ELF-1 (cell line): ENCODE measurements at places on chromosomes 5 and 9.

GRCh38 chr5:42228279-42228678 lies 195.0 kb upstream of the GHR start:
- DNase-seq, result no peak

DNA sequence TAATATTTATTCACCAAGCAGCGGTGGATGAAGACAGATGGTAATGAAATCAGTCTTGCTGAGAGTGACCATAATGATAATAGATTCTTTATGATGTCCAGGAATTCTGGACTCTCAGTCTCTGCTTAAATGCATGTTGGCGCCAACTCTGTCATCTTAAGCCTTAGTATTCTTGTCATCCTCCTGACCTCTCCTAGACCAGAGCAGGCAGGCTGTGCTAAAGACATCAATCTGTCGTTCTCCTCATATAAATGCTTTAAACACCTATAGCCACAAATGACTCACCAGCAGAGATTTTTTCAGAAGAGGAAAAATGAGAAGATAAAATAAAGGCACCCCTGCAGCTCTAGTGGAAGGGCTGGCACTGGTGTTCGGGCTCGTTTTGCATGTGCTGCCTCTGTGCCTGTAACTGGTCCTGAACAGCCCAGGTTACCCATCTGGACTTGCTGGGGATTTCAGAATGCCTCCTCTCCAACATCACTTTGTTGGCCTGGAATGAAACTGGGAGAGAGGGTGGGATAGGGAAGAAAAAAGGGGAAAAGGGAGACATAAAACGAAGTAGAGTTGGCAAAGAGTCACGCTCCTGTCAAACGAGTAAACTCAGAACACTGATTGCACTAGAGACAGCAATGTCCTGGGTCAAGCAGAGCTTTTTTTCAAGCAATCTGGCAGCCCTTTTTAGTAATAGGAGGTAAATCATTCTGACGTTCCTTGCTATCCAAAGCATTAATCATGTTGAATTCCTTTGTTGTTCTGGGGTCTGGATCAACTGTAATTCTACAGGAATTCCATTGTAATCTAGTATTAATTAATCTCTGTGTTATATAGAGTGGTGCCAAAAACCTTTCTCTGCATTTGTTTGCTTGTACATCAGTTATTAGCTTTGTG lies 195.5 kb upstream of the CLINT1 start:
- DNase-seq, result no peak

DNA sequence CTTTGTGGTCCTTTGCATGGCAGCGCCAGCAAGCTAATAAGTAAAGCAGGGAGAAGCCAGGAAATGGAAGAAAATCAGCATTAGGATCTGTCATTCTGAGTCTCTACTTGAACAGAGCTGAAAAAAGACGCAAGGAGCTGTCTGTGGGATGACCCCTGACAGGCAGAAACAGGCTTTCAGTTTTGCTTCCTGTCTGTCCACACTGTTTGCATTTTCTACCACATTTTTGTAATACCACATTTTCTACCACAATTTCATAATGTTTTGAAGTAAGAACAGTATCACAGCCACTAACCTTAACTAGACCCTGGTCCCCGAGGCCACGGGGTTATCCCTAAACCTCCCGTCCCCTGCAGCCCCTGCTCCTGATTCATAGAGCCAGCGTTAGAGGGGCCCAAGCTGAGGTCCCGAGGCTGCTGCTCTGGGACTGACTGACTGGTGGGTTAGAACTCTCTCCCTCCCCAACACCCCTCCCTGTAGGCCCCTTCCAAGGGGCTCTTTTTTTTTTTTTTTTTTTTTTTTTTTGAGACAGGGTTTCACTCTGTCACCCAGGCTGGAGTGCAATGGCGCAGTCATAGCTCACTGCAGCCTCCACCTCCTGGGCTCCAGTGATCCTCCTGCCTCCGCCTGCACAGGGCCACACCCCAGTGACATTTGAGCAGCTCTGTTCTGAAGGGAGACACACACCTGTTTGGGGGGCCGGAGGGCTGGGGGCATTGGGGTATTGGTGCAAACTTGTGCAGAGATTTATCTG lies 4.0 kb upstream of the CLIC3 start:
- no peak for DNase-seq

- no peak for DNase-seq
Observed at GRCh38 chr9:6034954-6035353, 19.5 kb upstream of the RANBP6 start.

- DNase-seq, result no peak
Observed at GRCh38 chr9:114140850-114141249, 14.5 kb upstream of the COL27A1 start.

DNA sequence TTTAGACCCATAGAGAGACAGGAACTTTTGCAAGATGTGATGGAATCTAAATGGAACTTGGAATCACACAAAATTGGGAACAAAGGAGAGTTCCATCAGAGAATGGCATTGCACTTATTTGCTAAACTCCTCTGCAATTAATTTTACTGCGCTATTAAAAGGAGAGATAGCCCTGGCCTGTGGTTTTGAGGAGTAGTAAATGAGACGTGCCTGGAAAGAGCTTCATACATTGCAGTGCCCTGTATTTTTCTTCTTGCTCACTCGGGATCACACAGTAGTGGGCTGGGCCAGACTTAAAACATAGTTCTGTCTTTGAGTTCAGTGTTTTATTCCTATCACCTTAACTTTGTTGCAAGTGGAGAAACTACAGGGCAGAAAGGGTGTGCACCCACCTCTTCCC lies 94.4 kb upstream of the SLC27A6 start:
- DNase-seq, result no peak

DNA sequence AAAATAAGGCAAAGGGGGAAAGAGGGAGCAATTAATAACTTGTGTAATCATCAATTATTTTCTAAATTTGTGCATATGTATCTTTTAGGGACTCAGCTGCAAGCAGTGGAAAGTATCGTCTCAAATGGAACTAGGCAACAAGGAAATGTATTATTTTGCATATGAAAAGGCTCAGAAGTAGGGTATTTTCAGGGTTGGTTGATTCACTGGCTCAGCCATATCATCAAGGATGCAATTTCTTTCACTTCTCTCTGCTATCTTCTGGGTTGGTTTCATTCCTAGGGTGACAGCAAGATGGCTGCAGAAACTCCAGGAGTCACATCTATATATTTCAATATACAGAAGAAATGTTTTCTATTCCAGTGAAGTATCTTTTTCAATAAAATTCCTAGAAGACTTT lies 509.8 kb downstream of the DMAC1 start:
- DNase-seq, result no peak

- no peak for DNase-seq
Observed at GRCh38 chr9:75845806-75846205, 44.7 kb upstream of the PCSK5 start.

DNA sequence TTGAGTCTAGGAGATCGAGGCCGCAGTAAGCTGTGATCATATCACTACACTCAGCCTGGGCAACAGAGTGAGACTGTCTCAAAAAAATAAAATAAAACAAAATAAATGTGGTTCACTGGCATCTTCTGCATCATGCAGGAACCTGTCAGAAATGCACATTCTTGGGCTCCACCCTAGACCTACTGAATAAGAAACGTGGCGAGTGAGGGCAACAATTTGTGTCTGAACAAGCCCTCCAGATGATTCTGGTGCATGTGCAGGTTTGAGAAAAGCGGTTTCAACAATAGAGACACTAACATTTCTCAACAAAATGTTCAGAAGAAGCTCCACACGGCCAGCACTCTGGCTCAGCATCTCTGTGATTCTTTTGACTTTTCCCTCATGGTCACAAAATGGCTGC lies 42.8 kb upstream of the CPEB4 start:
- DNase-seq, result no peak

GRCh38 chr9:19998823-19999455 lies 210.1 kb upstream of the SLC24A2 start:
- DNase-seq, result no peak

- no peak for DNase-seq
Observed at GRCh38 chr9:86714999-86715398, 232.3 kb downstream of the GAS1 start.

DNA sequence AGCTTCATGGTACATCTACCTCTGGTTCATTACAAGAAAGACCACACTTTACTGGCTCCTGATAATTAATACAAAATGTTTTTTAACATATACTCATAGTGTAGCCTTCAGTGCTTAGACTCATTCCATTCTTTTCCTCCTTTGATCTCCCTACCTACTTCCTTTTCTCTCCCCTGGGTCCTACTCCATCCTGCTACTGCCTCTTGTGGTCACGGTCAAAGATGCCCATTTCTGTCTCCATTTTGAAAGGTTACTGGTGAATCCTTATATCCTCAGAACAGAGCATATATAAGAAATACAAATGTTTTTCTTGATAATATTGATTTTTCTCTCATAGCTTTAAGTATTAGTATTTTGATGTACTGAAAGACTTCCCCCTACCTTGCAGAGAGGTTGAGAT lies 375.9 kb downstream of the ARRDC3 start:
- DNase-seq, result no peak
